Stimulated activated CD4-positive, alpha-beta T cell treated with anti-CD3 and anti-CD28 coated beads, TNF-alpha, amount 100 ng/mL, for 1 hour (primary cell): ENCODE measurements at places on chromosomes 3 and 15.

GRCh38 chr3:172709774-172710663 lies 848 bp downstream of the NCEH1 start:
- no peak for DNase-seq

GRCh38 chr3:13105896-13106250 lies 32.6 kb upstream of the IQSEC1 start:
- no peak for DNase-seq

DNA sequence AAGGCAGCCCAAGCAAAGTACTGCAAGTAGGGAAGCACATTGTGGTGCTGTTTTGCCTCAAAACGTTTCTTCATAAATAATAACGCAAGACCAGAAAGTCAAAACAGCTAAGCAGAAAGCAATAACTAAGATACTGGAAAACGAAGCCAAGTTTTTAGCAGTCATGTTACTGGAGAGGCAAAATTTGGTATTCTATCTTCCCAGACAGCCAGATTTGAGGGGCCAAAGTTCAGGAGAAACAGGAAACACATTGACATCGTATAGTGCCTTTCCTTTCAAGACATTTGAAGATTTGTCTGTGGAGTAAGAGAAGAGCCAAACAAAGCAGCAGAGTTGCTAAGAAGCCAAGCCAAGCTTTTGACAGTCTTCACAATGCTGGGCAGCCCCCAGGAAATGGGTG lies 843.6 kb upstream of the NECTIN3 start:
- no peak for DNase-seq

- no peak for DNase-seq
Measured at GRCh38 chr3:158486200-158486599, 84.8 kb upstream of the MLF1 start.

DNA sequence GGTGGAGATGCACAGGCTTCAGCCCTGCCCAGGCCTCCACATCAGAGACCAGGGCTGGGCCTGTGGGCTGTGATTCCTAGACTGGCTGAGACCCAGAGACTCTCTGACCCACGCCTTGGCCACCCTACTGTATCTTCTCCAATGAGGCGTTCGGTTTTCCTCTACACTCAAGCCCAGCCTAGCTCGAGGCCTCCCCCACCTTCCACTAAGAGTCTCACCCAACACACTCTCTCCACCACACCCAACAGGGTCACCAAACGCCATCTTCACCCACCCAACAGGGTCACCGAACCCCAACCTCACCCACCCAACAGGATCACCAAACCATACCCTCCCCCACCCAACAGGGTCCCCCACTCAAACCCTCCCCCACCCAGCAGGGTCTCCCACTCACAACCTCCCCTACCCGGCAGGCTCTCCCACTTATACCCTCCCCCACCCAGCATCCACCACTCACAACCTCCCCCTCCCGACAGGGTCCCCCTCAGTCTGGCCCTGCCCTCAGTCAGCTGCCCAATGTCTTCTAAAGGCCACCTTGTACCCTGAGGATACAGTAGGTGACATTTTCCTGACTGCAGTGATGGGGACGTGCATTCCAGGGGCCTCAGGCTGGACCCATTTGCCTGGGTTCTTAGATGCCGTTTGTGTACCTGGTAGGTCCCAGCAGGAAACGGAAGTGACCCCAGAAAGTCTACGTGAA lies 20.4 kb downstream of the CFAP100 start:
- DNase-seq: no peak

DNA sequence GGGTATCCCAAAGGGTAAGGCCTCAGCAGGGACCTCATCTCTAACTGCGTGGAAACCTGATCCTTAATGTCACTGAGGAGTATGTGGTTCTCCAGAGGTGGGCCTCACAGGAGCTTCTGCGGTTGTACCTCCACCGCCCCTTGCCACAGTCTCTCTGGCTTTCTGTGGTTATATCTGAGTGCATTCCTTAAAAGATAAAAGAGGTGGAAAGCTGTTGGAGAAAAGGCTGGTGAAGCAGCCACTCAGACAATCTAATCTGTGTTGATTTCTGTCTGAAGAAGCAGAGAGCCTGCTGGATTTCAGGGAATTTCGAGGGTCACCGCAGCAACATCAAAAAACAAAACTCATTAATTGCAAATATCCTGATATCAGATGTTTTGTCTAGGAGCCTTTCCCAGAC lies 51.4 kb downstream of the SEMA6D start:
- DNase-seq: no peak

- DNase-seq: no peak
Measured at GRCh38 chr15:70039917-70040316, 57.8 kb downstream of the TLE3 start.
